ENCODE measurements at places on chromosomes 11 and 22.

GRCh38 chr11:14347494-14347893 is 11.5 kb downstream of the RRAS2 start:
- no peak for DNase-seq

DNA sequence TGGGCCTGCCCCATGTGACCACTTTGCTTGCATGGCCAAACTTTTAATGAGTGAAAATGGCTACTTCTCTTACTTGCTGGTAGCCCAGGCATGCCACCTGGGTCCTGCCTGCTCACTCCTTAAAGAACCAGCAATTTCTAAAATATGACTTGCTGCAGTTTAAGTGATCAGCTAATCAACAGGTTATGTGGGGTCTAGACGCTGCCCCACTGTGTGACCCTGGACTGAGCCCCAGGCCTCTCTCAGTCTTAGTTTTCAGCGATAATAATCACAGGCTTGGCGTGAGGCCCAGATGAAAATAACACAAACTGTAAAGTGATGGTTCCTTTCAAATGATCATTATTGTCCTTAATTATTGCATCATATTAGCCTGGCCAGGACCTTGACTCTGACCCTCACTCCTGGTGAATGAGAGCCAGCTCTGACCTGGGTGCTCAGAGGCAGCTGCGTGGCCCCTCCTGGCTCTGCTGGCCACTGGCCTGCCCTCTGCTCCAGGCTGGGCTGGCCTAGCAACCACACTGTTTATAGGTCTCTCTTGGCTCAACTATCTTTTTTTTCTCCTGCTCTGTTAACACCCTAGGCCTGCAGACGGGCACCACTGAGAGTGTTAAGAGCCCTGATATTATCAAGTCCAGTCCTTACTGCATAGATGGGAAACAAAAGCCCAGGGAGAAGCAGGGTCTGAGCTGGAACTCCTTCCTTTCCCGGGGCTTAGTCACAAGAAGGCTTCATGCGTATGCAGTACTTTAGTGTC is 89.7 kb downstream of the RRM1 start:
- DNase-seq, result no peak

- DNase-seq, result no peak
These were observed 67.4 kb upstream of the PRDM11 start for GRCh38 chr11:45079075-45079444.

DNA sequence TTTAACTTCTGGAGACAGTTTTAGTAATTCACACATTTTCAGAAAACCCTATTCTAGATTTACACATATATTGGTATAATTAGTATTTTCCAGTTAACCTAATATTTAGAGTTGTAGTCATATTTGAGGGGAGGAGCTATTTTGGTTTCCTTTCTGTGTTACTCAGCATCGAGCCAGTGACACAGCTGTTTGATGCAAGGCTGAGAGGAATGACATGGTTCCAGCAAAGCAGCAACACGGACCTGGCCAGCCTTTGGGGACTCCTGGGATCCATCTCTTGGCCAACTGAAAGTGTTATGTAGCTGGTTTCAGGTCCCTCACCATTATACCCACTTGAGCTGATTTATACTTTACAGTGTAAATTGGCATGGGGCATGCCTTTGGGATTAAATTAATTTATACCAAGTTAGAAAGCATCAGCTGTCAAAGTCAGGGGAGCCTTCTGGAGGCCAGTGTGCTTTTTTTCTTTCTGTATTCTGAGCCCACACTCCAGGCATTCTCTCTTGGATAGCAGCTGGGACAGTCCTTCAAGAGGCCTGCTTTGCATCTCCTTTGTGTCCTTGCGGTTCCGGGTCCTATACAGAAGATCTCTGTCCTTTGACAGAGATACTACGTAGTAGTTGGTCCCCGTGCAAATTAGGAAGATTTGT is 91.3 kb upstream of the SLC25A18 start:
- no peak for DNase-seq
